ENCODE measurements at places on chromosomes 3 and 15.

GRCh38 chr3:183734750-183735494 is 37.3 kb downstream of the YEATS2 start:
- DNase-seq = no peak

- DNase-seq = no peak
Measured at GRCh38 chr3:196774191-196774820, 34.6 kb downstream of the PAK2 start.

DNA sequence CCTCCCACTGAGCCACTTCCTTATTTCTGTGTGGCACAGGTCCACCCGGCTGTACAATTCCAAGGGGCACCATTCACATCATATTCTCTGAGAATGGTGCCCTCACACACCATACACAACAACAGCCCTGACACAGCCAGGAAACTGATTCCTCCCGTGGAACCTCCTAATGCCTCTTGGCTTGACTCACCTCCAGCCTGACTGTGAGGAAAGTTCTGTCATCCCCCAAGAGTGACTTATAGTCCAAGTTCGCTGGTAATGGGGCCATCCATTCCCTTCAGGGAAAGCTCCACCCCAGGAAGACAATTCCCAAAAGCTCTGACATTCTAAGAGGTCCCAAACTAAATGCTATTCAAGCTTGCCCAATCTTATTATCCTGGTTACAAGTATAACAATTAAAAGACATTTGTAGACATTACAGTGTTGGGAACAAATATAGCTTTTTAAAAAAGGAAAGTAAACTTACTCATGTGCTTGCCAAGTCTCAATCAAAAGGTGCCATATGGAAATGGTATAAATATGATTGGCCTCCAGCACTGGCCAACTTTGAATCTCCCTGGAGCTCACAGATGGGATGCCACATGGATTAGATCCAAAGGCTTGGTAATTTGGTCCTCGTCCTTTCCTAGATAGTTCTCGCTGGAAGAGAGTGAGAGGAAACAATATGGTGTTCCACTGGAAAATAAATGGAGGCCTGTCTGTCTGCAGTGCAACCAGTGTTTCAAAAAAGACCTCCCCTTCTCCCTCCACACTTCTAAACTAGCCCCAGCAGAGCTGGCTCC is 56.3 kb upstream of the PSMD6 start:
- DNase-seq = no peak

GRCh38 chr3:67529915-67530314 is 124.5 kb downstream of the SUCLG2 start:
- DNase-seq = no peak

DNA sequence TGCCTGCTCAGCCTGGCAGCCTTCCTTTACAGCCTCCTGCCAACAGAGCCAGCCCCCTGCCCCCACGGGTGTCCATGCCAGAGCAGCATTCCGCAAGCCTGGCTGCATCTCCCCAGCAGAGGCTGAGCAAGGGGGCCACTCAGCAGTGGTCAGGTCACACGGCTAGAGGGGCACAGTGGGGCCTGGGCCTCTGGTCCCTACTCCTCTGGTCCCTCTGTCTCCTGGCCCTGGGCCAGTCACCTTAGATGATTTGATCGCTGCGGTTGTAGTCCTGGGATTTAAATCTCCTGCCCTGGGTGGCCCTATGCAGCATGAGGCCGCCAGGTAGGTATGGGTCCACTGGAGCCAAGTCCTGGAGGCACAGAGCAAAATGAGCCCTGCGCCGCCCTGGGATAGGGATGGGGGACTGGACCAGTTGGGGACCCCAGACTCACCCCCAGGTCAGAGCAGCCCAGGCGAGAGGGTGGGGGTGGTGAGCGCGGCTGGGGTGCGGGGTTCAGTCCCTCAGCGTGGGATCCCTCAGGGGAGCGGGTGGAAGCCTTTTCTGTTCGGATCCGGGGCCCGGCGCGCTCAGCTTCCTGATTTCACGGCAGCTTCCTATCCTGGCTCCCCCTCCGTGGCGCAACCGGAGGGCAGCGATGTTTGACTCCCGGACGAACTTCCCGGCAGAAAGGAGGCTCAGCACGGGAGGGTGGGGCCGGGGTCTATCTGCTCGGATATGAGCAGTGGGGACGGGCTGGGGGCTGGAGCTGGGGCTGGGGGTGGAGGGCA is at the start of gene ZBTB47:
Gene ZBTB47, plus strand, starts transcription at position 138 of the 771 bp plus-strand sequence. CDS start 4,659 bp downstream, outside the sequence.
- DNase-seq = no peak

GRCh38 chr3:171525437-171525836 is 65.2 kb upstream of the TNIK start:
- DNase-seq = no peak
